Activated T-cell treated with anti-CD3 and anti-CD28 coated beads for 1 hour (primary cell): ENCODE measurements at places on chromosomes 6 and 20.

- no peak for DNase-seq
Measured at GRCh38 chr20:41664584-41664983, 46.4 kb upstream of the CHD6 start.

DNA sequence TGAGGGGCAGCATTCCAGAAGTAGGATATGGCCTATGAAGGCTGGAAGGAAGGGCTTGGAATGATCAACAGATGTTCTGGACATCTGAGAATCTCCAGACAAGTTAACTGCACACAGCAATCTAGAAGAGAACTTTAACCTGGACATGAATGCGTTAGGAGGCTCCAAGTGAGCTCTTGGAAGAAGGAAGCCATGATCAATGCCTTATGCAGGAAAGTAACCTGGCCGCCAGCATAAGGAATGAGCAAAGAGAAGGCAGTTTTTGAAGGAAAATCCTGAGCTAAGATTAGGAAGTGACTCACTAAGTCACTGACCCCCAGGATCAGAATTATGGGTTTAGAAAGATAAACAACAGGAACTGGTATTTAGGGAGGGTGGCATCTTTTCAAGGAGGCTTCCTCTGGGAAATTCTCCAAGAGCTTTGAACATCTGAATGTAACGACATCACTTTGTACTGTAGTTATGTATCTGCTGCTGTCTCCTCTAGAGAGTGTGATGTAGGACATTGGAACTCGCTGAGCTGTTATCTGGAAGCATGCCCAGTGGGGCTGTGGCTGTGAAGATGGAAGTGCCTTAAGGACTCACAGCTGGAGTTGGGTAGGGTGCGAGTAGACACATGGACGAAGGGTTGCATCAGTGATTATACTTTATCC is 236.8 kb downstream of the PACRG start:
- DNase-seq: no peak

GRCh38 chr6:141491684-141492083 is 641.0 kb upstream of the GJE1 start:
- DNase-seq: no peak

GRCh38 chr6:25278261-25278913 is 787 bp upstream of the CARMIL1 start:
- DNase-seq: no peak

- no peak for DNase-seq
Measured at GRCh38 chr6:127547215-127547614, 28.1 kb upstream of the MTCL3 start.

DNA sequence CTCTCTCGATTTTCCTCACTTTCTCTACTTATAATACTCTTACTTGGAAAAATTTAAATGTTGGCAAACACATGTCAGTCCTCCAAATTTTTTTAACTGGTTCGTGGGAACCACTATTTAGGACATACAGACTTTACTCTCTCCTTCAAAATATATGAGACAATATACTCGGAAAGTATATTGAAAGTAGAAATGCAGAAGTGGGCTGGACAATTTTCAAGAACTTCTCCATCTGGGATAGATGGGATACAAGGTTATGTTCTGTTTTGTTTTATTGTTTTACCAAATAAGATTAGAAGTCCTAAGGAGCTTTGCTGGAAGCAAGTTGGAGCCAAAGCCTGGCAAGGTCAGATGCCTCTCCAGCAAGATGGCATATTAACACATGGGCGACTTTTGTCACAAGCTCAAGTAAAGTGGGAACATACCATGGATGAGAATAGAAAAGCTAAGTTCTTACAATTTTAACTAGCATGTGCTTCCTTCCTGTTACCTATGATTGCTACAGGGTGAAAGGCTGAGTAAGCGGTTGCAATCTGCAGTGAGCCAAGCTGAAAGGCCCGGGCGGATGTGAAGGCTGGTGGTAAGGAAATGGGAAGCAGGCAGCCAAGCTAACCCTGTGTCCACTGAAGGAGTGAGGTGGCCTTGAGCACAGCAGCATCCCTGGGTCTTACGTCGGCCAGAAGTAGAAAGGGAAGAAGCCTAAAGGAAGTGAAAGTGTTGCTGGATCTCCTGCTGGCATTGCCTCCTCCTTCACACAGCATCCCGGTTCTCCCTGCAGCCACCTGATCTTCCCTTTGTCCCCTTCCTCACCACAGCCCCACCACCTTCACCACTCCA is 7.1 kb downstream of the MAP3K5 start:
- no peak for DNase-seq

- no peak for DNase-seq
Measured at GRCh38 chr20:9059931-9060330, 9.0 kb upstream of the PLCB4 start.

DNA sequence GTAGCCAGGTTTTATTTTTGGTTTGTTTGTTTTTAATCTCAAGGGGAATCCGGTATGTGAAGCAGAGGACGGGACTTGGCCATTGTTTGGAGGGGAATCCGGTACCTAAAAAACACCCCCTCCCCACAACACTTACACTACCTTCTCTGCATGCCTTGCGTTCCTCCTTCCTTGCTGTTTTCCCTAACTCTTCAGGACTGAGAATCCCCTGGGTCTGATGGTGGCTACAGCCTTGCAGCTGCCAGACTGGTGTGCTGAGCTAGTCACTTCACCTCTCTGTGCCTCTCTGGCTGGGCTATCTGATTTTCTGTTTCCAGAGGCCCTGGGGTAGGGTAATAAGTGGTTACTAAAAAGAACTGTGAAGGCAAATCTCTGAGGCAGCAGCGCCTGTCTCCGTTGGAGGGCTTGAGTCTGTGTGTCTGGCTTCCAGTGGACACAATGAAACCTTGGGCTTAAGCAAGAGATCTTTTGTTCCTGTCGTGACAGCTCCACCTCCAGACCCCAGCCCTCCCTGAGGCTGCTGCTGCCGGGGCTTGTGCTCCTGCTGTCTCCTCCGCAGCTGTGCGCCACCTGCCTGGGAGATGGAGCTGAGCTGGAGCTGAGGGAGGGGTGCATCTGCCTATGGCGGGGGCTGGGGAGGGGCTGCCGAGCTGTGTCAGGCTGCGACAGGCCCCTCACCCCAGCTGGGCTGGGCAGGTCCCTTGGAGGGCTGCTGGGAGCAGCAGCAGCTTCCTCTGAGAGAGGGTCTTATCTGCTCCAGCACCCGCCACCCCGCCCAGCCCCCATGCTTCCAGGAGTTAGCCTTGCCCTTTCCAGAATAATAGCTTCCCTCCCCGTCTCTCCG is 65.8 kb upstream of the CCDC167 start:
- no peak for DNase-seq

DNA sequence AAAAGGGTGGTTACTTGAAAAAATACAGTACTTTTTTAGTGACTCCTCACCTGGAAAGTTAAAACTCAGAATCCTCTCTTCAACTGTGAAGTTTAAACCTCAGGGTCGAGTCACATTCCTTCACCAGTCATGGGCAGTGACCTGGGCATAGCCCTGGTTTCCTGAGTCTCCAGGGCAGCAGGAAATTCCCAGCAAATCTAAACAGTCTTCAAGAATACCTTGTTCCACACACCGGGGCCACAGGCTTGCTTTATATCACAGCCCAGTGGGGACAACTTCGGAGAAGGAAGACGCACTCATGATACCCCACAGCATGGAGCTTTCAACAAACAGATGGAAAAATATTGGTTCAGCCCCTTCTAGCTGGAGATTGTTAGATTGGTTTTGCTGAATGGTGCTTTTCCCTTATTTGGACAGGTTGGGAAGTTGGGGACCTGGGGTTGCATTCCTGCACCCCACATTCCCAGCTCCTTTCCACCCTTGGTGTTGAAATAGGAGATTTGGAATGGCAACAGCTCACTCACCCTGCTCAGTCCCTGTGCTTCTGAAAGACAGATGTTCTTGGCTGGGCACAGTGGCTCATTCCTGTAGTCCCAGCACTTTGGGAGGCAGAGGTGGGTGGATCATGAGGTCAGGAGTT is 113.0 kb upstream of the TMEM170B start:
- DNase-seq: no peak

- DNase-seq: no peak
Measured at GRCh38 chr6:113287396-113287795, 569.7 kb upstream of the MARCKS start.
